ENCODE measurements at places on chromosomes 11 and 22.

- DNase-seq: no peak
Observed at GRCh38 chr11:121536126-121536525, 83.4 kb upstream of the SORL1-AS1 start.

- no peak for DNase-seq
Observed at GRCh38 chr11:124167826-124168231, 15.3 kb upstream of the OR10D3 start.

- DNase-seq: no peak
Observed at GRCh38 chr11:8273287-8273686, 9.6 kb upstream of the LMO1 start.

GRCh38 chr11:55697817-55698216, 35.8 kb downstream of the OR4C6 start:
- DNase-seq: no peak

DNA sequence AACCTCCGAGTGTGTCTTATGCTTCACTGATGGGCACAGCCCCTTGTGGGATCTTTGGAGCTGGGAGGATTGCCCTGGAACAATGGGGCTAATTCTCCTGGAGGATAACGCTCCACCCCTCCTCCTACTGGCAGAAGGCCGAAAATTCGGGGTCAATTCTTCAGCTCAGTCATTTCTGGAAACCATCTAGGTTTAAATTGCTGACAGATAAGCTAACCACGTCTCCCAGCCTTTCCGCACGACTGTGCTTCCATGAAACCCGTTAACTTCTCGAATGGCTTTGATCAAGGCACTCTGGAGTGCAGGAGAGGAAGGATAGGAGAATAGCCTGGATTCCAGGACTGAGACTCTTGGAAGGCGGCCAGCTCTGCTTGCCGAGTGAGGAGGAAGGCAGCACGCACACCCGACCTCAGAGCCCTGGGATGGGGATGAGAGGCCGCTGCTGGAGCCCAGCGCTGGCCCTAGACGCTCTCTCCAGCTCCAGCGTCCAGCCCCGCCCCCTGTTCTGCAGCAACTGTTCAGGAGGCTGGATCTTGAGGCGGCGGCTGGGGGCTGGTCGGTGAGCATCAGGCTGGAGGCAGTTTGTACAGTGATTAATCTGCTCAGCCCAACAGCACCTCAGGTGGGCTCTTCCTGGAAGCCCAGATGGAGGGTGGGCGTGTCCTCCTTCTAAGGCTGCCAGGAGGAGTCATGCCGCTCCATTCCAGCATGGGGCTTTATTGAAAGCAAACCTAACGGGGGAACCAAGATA, 176.7 kb upstream of the NCAM1 start:
- peak; percentile 71 for DNase-seq

DNA sequence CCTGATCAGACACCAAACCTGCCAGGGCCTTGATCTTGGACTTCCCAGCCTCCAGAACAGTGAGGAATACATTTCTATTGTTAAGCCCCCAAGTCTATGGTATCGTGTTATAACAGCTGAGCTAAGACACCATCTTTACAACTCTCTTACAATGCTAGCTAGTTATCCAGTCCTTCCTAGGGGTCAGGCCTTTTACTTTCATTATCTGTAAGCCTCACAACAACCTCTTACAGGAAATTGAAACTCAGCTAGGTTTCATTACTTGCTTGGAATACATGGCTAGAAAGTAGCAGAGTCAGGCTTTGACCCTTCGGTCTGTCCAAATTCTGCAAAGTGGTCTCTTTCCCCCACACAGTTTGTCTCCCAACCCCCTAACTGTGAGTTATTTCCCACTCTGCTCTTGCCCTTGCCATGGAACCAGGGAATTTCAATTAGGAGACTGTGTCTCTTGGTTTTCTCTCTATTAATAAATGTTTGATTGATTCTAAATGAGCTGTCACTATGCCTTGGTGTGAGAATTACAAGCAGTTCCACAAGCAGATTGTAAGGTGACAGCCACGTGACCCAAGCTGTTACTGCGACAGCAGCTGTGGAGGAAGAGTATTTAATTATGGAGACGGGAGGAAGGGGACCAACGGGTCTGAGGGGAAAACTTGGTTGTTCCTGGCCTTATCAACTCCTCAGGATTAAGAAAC, 38.4 kb upstream of the CLMP start:
- DNase-seq: peak; percentile 28

- DNase-seq: no peak
Observed at GRCh38 chr11:69233744-69234570, 60.0 kb upstream of the MYEOV start.

DNA sequence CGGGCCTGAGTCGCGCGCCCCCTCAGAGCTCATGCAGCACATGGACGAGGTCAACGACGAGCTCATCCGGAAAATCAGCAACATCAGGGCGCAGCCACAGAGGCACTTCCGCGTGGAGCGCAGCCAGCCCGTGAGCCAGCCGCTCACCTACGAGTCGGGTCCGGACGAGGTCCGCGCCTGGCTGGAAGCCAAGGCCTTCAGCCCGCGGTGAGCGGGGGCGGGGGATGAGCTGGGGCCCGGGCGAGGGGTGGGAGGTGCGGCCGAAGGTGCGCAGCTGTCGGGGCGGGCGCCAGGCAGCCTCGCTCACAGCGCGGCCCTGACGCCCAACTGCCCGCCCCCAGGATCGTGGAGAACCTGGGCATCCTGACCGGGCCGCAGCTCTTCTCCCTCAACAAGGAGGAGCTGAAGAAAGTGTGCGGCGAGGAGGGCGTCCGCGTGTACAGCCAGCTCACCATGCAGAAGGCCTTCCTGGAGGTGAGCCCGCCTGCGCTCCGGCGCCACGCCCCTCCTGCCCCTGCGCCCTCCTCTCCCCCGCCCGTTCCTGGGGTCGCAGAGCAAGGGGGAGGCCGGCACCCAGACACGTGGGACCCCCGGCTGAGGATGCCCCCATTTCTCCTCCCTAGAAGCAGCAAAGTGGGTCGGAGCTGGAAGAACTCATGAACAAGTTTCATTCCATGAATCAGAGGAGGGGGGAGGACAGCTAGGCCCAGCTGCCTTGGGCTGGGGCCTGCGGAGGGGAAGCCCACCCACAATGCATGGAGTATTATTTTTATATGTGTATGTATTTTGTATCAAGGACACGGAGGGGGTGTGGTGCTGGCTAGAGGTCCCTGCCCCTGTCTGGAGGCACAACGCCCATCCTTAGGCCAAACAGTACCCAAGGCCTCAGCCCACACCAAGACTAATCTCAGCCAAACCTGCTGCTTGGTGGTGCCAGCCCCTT, 20.5 kb downstream of the EPS8L2 start:
- DNase-seq: no peak

GRCh38 chr11:12540913-12541582, 133.2 kb upstream of the TEAD1 start:
- DNase-seq: no peak

All from Ammon's horn (tissue), 1 donor.